ENCODE measurements at places on chromosomes 2 and 18.

- no peak for DNase-seq
Measured at GRCh38 chr2:66508484-66509071, 73.7 kb downstream of the MEIS1 start.

DNA sequence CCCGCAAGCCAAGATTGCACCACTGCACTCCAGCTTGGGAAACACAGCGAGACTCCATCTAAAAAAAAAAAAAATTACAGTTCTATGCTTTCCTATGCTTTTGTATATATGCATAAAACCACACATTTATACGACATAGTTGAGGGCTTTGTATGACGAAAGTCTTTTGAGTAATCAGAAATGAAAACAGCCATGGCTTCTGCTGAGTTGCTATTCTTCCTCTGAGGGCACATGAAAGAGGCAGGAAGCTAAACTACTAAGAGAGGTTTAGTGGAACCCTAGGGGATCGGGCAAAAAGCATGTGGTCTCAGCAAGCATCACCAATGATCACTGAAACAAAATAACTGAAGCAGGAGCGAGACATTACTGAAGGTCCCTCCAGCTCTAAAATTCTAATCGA lies 99.6 kb downstream of the ZAP70 start:
- DNase-seq = no peak

GRCh38 chr2:104703669-104704068 lies 150.2 kb upstream of the POU3F3 start:
- DNase-seq = no peak

GRCh38 chr2:176692533-176692932 lies 423.3 kb downstream of the MTX2 start:
- DNase-seq = no peak

DNA sequence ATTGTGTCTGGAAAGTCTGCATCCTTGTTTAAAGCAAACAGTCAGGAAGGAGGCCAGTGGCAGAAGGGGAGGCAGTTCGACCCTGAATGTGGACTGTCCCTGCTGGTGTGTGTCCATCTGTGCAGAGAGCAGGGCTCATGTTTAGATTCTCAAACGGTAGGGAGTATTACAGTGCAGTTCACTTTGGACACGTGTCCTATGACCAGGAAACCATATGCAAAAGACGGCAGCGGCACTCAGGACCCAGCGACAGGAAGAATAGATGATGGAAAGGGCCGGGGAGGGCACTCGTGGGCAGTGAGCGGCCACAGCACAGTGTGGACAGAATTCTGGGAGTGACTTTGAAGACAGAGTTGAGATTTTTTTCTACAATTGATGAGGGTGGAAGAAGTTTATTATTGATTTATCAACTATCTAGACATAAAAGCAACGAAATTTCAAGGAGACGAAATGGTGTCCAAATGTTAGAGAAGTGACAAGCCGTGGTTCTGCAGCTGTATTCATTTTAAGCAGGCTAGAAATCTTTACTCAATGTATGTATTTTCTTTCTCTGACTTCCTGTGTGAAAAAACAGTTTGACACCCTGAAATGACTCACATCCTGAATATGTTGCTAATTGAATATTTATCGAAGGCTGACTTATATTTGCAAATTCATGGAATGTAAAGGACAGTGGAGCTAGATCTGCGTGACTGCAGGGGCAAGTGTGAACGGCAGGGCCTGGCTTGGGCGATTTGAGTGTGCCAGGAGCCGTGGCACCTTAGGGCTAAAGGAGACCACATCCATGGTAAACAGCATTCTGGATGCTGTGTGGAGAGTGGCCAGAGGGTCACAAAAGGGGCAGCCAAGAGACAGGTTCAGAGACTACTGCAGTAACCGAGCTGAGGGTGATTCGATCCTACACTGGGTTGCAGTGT lies 214.2 kb downstream of the PTGR3 start:
- peak; percentile 6 for DNase-seq

DNA sequence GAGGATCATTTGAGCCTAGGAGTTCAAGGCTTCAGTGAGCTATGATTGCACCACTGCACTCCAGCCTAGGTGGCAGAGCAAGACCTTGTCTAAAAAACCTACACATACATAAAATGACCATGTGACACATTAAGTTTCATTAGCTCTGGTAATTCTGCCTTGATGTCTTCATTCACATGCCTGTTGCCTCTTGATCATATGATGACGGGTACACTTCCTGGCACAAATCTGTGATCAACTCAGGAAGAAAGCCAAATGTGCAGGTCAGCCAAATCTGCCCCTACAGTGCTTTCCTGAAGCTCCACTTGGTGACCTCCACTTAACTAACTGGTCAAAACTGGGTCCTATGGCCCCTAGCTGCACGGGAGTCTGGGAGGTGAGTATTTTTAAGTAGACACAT lies 54.4 kb upstream of the B3GNT7 start:
- DNase-seq = no peak

DNA sequence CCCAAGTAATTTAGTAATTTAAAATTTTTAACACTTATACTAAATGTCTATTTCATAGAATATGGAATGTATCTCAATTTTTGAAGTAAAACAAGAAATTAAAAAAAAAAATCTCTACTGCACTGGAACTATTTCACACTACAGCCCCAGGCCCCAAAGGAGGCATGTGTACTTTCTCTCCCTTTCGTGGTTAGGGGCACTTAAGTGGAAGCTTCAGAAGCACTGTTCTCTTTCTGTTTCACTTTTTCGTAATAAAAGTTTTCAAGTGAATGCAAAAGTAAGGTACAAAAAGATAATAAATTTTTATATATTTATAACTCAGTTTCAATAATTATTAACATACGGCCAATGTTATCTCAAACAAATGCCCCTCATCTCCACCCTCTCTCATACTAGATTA lies 123.8 kb upstream of the STON1 start:
- DNase-seq = no peak

DNA sequence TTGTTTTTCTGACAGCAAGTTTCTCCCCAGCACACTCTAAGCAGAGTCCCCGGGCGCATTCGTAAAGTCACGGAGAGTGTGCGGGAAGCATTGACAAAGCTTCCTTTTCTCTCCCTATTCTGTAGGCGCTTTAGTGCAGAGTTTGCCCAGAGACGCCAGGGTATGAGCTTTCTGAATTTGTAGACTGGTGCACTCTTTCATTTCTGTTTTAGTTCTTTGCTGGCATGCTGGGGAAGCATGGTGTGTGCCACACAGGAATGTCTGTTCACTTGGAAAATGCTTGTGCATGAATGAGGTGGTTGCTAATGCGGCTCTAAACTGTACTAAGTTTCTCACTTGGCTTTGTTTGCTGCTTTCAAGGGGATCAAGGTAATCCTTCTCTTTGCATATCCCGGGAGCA lies 102.6 kb downstream of the RTN4 start:
- DNase-seq = no peak

GRCh38 chr2:85852937-85853498 lies 35.8 kb downstream of the ST3GAL5 start:
- DNase-seq = peak; percentile 58

GRCh38 chr2:237483018-237483731 lies 3.9 kb upstream of the MLPH start:
- DNase-seq = no peak

- no peak for DNase-seq
Measured at GRCh38 chr2:26442707-26443106, 35.2 kb downstream of the OTOF start.

DNA sequence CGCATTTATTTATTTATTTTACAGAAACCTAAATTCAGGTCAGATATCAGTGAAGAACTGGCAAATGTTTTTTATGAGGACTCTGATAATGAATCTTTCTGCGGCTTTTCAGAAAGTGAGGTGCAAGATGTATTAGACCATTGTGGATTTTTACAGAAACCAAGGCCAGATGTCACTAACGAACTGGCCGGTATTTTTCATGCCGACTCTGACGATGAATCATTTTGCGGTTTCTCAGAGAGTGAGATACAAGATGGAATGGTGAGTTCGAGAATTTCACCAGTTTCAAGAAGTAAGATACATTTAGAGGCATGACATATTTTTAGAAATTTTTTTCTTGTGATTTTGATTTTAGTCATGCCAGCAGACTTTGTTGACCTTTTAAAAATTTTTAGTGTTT lies 4.6 kb downstream of the CDCA7 start:
- no peak for DNase-seq

DNA sequence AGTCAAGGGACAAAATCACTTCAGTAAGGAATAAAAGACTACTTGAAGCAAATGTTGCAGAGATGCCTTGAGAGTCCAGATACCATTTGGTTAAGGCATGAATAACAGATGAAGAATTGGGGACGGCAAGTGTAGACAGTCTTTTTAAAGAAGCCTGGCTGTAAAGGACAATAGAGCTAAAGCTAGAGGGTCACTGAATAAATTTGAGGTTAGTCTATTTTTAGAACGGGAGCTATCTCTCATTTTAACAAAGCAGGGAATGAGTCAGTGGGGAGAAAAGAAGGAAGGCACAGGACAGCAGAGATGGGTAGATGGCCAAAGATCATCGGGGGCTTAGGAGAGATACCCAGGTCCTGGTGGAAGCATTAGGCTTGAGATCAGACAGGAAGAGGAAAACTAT lies 30.6 kb upstream of the CHN1 start:
- no peak for DNase-seq

GRCh38 chr2:210544007-210544590 lies 12.3 kb upstream of the CPS1 start:
- no peak for DNase-seq

DNA sequence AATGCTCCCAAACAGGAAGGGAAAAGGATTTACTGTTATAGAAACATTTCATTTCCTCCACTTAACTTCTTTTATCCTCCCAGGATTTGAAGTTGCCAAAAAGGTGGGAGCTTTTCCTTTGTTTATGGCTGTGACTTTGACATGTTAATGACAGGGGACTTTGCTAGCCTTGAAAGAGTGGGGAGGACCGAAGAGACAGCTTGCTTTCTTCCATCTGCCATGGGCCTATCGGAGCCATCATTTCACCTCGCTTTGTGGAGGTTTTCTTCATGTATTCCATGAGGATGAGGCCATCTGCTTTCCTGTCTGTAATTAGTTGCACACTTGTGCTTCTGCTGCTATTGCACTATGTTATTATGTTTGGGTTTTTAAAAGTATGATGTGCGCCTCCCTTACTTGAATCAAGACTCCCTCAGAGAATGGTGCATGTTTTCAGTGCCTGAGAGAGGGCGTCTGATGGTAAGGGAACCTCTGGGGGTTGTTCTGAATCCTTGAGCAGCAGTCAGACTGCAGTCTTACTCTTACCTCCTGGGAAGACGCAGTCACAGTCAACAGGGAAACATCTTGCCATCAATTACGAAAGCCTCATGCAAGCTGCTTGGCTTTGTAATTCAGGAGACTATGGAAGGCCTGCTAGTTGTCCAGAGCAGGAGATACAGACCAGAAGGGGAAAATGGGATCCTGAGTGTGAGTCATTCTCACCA lies 173.3 kb upstream of the MGAT5 start:
- no peak for DNase-seq

- no peak for DNase-seq
Measured at GRCh38 chr2:213087040-213087439, 64.4 kb downstream of the IKZF2 start.

DNA sequence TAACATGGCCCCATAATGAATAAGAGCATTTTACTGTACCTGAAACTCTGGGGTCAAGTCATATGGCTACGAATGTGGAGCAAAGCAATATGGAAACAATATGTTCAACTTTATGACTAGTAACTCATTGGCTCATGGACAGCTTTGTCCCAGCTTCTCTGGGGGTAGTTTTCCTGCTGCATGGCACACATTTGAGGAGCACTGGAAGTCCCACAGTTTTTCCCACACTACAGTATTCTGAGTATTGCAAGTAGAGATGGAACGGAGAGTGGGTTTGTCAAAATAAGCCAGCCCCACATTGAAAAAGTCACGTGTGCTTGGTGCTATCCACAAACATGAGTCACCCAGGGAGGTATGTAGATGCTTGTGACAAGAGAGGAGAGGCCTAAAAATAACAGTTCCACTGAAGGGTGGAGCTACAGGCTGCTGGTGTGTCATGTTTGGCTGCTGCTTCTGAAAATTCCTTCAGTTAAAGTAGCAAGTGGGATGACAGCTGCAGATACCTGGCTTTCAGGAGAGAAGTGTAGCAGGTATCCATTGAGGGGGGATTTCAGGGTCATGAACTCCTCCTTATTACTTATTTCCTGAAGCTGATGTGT lies 48.2 kb upstream of the CTAGE1 start:
- no peak for DNase-seq

DNA sequence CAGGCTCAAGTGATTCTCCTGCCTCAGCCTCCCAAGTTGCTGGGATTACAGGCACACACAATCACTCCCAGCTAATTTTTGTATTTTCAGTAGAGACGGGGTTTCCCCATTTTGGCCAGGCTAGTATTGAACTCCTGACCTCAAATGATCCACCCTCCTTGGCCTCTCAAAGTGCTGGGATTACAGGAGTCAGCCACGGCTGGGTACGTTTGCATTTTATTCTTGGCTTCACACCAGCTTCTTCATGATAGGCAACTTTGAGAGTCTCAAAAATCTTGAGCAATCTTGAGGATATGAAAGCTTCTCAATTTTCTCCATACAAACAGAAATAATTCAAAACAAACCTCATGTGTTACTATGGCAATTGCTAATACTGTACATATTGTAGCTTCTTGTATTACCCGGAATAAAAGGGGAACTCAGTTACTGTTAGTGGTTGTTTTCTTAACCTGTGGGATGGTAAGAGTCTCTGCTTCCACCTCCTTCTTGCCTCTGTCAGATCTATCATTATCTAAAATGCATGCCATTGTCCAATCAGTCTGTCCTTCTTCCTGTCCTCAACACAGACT lies 102.9 kb upstream of the SYT4 start:
- no peak for DNase-seq

DNA sequence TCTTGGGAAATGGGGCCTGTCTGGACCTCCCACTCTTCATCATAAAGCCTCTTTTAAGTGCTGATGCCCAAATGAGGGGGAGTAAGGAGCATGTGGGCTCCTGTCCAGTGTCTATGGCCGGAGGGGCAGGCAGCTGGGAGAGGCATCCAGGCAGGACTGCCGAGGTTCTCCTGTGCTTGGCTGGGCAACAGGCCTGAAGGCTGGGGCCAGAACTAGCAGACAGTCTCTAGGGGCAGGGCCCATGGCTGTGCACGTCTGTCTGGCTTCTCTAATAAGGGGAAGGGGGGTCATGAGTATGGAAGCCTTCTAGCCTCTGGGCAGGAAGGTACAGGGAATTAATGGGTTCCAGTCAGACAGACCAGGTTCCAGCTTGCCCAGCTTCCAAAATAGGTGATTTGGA lies 128.6 kb downstream of the SMAD2 start:
- no peak for DNase-seq

Measured in activated naive CD8-positive, alpha-beta T cell treated with anti-CD3 and anti-CD28 coated beads for 36 hours (primary cell).